C1 segment of cervical spinal cord (tissue), 14 donors: ENCODE measurements at places on chromosomes 12 and 14.

DNA sequence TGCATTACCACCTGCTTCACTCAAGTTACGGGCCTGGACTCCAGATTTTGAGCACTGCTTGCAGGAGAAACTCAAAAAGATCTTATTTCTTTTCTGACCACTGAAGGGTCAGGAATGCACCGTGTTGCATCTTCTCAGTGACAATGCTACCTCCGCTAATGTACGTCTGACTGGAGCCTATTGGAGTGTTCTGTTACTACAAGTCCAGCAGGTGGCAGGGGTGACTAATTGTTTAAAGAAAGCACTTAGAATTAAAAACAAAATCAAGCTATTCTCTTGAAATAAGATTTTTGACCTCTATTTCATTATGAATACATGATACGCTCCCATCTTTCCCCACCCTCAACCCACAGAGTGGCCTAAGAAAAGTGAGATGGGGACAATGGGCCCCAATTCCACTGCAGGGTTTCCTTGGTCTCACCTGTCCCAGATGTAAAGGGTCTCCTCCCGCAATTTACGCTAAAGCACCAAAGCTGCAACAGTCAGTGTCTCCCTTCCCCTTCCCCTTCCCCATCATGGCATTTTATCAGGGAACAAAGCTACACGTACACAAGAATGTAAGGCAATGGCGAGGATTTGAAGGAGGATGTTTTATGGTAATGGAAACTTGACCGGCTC is 2.2 kb downstream of the TBPL2 start:
- no peak for DNase-seq

DNA sequence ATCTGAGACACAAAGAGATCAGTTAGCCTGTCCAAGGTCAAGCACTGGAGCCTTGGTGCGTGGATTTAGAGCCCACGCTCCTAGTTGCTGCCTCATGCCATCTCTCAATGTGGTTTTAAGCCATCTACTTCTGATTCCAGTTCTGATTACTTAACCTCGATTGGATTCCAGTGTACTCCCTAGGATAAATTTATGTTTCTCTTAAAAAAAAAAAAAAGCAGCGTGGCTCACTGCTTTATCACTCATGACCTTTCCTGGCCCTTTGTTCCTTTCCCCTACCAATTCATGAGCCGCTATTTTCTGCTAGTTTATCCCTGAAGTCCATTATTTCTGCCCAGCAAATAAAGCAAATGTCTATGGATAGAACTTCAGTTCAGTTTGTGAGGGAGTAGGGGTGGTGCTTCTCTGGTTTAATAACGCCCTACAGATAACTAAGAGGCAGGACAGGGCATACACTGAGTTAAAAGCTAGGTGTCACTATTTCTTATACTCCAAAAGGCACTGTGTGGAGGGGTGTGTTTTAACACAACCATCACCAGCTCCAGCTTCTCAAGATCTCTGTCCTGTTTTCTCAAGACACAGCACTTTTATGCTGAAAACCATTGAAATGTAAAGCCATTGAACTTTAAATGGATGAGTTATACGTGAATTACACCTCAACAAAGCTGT is 9.8 kb upstream of the PARP11 start:
- DNase-seq = no peak

DNA sequence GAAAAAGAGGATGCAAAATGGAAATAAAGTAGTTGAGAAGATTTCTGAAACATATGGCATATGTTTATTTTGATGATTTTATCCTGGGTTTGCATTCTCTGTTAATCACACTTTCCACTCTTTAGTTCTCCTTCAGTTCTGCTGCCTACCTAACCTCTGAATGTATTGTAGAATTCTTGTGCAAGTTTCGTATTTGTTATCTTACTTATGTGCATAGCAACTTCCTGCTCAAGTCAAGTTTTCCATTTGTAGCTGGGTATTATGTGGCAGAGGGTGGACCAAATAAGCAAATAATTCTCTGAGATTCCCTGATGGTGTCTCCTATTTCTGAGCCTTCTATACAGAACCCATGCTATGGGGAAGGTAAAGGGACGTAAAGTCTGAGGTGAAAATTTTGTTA is 381.6 kb downstream of the FOXG1 start:
- DNase-seq = no peak

- no peak for DNase-seq
Observed at GRCh38 chr14:94568186-94568585, 6.9 kb downstream of the SERPINA4 start.

- no peak for DNase-seq
Observed at GRCh38 chr12:130322263-130322662, 15.4 kb upstream of the PIWIL1 start.

- DNase-seq = no peak
Observed at GRCh38 chr12:76717314-76717713, 46.6 kb upstream of the ZDHHC17 start.

- DNase-seq = no peak
Observed at GRCh38 chr12:47885012-47885501, 19.7 kb downstream of the VDR start.

GRCh38 chr14:102095871-102096568 is 9.2 kb upstream of the HSP90AA1 start:
- DNase-seq = no peak

- no peak for DNase-seq
Observed at GRCh38 chr12:22163594-22163993, 117.6 kb downstream of the CMAS start.

GRCh38 chr14:77212097-77212870 is 30.7 kb downstream of the TMEM63C start:
- no peak for DNase-seq

DNA sequence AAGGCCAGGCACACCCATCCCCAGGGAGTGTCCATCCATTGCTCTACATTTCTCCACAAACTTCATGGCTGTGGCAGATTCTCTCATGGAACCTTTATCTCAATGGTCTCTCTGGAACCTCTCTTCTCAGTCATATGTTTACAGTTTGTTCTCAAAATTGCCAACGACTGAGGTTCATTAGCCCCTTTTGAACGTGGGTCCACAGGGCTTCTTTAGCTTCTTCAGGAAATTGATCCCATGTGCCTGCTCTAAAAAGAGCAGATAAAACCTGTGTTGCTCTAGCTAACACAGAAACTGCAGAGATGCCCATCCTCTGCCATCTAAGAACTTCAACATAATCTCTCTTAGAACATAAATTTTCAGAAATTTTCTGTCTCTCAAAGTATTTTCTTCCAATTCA is at the start of gene OR6C4:
Gene OR6C4 (plus strand): TSS at position 301 of the 400 bp plus-strand sequence. CDS start 1,625 bp downstream, outside the sequence.
- no peak for DNase-seq

DNA sequence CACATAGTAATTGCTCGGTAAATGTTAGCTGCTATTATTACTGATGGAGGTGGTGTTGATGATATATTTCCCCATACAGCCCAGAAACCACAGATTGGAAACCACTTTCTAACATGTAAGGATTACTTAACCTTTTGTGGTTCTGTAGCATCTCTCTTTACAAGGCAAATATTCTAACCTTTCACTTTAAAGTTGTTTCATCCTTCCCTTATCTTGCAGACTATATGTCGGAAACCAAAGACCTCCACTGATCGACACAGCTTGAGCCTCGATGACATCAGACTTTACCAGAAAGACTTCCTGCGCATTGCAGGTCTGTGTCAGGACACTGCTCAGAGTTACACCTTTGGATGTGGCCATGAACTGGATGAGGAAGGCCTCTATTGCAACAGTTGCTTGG is 75.8 kb downstream of the FRMD6 start:
- DNase-seq = no peak

- DNase-seq = no peak
Observed at GRCh38 chr12:59874781-59875180, 279.0 kb downstream of the SLC16A7 start.

DNA sequence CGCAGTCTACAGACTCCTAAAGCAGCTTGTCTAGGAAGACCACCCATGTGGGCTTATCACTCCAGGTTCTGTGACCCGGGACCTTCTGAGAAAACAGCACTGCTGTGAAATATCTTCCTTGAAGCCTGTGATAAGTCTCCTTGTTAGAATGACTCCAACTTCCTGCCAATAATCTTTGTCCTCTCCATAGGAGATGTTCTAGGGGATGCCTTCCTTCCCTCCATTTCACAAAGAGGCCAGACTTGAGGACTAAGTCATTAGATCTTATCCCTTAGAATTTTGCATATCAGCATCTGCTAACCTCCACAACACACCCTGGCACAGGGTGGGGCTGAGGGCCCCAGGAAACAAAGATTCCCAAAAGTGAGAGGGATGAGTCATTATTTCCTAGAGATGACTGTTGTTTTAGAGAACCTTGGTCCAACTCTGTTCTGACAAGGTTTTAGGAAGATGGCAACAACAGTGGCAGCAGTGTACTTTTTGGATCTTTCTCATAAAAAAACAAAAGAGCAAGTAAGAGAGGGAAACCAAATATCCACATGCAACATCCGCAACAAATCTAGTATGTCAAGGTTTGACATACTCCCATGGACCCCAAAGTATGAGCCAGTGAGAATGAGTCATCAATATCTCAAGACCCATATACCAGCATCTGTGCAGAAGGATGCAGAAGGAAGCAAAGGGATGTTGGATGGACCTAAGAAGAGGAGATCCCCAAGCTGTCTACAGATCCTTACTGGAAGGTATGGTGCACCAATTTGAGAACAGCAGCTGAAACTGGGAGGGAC is 6.0 kb downstream of the LTB4R start:
- no peak for DNase-seq

DNA sequence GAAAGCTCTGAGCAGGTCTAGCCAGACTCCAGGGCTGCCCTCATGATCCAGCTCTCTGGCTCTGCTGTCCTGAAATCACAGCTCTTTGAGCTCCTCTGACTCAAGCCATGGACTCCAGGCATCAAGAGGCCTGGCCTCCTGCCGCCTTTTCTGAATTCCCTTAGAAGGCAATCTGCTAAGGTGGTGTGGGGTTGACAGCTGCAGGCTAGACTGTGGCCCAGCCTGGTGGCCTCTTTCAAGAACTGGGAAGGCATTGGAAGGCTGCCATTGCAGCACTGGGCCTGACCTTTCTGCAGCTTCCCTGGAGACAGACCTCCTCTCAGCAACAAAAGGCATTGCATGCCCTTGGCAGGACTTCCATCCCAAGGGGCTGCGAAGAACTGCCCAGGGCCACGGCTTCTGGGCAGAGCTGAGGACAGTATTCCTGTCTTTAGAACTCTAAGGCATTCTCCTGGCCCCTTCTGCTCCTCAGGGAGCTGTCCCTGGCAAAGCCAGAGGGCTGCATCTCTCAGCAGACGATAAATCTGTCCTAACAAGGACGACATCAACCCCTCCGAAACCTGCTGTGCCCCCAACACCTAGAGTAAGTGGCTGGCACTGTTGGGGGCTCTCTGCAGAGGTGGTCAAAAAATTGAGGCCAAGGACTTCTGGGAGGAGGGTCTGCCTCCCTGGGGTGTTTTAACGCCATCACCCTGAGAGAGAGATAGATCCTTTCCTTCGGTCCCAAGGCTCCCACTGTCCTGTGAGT is 115.6 kb downstream of the RBM19 start:
- peak; percentile 40 for DNase-seq

DNA sequence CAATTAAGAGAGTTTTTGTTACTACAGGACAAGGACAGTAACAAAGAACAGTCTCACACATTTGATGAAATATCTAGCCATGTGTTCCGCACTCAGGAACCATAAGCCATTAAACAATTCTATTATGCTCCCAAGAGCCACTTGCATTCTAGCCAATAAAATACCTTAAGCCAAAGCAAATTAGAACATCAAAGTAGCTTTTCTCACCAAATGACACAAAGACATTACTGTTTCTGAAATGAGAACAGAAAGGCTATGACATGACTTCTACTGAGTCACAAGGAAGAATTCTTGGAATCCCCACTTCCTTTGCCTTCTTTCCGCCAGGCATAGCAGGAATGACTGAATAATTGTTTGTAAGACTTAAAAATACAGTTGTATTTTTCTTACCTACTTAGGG is 445.8 kb downstream of the ATP23 start:
- no peak for DNase-seq

DNA sequence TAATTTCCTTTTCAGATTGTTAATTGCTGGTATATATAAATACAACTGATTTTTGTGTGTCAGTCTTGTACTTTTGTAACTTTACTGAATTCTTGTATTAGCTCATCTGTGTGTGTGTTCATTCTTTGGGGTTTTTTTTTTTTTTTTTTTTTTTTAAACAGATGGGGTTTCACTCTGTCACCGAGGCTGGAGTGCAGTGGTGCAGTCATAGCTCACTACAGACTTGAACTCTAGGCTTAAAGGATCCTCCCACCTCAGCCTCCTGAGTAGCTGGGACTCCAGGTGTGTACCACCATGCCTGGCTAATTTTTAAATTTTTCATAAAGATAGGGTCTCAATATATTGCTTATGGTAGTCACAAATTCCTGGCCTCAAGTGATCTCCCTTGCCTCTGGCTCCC is 68.0 kb downstream of the WNK1 start:
- no peak for DNase-seq

GRCh38 chr12:92695056-92695455 is 7.7 kb upstream of the PLEKHG7 start:
- no peak for DNase-seq

DNA sequence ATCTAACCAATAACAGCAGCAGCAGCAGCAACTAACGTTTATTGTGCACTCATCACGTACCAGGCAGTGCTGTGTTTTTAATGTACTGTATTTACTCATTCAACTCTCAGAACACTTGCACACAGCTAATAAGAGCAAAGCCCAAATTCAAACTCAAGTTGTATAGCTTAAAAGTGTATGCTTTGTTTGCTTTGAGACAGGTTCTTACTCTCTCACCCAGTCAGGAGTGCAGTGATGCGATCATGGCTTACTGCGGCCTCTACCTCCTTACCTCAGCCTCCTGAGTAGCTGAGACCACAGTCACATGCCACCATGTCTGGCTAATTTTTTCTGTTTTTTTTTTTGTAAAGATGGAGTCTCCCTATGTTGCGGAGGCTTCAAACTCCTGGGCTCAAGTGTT is 105.4 kb downstream of the PAPLN start:
- DNase-seq = no peak

- no peak for DNase-seq
Observed at GRCh38 chr12:87469295-87469694, 559.9 kb downstream of the C12orf50 start.

DNA sequence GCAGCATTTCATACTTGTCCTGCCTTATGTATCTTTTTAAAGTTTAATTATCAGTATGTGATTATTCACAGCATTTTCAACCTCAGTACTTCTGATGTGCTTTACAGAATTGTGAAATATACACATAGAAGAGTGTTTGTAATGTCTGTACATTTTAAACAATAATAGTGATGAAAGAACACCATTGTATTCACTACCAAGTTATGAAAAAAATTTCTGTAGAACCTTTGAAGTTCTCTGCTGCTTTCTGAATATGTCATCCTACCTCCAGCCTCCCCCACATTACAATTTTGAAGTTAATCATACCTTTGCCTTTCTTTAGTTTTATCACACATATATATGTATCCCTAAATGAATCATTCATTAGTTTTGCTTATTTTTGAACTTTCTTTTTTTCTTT is 24.8 kb downstream of the FRMD6 start:
- no peak for DNase-seq

GRCh38 chr14:25841226-25841625 is 756.6 kb downstream of the NOVA1 start:
- no peak for DNase-seq
